Activated CD8-positive, alpha-beta memory T cell treated with anti-CD3 and anti-CD28 coated beads, Interleukin-2, amount 10 ng/mL, durations not matched to agents 7 days and 5 days (primary cell): ENCODE measurements at places on chromosomes 1 and 21. TPM values are rescaled to one million over a fixed set of nuclear protein-coding genes. Genes with fewer than 3 reads are reported as not detected.

Gene XCL2
- 37.9 TPM for total RNA-seq

Gene CASQ1
- total RNA-seq = 0.68 TPM

Gene TFAP2E
- 0.68 TPM for total RNA-seq

Gene FMO5
- 0.66 TPM for total RNA-seq

Gene PKP1
- not detected for total RNA-seq
